ENCODE measurements at places on chromosomes 16 and 17.
A peak's percentile ranks its signal among the peaks of the same experiment; 100 is the strongest.

GRCh38 chr17:30858556-30859250 lies 26.9 kb downstream of the ATAD5 start:
- no peak for DNase-seq

- DNase-seq, result peak; percentile 86
Measured at GRCh38 chr17:55090079-55090492, 121.5 kb downstream of the STXBP4 start.

DNA sequence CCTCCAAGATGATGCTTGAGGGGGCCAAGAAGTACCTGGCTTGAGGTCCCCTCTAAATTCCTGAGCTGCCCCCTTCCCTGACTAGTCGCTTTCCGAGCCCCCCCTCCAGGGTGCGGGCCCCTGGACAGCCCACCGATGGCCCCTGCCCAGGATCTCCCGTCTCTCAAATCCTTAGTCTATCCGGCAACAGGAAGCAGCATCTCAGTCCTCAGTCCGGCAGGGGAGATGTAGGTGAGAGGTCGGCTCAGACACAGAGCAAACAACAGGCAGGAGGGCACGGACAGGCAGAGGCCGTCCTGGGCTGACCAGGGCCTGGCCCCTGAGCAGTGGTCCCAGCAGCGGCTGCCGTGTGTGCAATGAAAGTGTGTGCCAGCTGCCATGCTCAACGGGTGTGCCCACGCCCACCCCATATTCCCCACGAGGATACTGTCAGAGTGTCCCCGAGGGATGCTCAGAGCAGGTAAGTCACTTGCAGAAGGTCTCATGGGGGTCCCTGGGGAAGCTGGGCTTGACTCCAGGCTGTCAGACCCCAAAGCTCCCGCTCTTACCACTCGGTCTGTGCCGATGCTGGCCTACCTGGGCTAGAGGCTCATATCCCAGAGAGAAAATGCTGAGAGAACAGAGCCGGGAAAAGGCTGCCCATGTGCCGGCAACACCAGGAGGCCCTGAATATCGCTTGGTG lies 7.2 kb downstream of the SLC43A2 start:
- DNase-seq, result no peak

GRCh38 chr17:14304773-14305517 lies 4.1 kb downstream of the HS3ST3B1 start:
- DNase-seq, result no peak

DNA sequence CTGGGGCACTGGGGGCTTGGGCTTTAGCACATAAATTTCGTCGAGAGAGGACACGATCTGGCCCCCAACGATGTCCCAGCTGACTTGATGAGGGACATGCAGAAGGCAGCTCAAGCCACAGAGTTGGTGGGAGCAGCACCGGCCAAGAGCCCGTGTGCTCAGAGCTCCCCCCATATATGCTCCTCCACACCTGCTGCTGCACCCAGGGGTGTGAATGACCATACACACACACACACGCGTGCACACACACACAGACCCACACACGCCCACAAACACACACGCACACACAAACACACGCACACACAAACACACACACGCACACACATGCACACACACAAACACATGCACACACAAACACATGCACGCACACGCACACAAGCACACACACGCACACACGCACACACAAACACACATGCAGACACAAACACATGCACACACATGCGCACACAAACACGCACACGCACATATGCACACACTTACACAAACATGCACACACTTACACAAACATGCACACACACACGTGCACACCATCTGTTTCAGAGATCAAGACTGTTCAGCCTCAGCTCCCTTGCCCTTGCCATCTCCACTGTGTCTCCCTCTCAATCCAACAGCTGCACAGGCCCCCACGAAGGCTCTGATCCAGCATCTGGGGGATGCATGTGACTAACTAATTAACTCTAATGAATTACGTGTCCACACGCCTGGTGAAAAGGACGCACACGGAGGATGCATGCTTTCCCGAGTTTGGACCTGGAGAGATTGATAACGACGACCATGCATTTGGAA lies 85.6 kb upstream of the TNRC6C start:
- no peak for DNase-seq

- no peak for DNase-seq
Measured at GRCh38 chr16:85036236-85037049, 8.8 kb downstream of the KIAA0513 start.

DNA sequence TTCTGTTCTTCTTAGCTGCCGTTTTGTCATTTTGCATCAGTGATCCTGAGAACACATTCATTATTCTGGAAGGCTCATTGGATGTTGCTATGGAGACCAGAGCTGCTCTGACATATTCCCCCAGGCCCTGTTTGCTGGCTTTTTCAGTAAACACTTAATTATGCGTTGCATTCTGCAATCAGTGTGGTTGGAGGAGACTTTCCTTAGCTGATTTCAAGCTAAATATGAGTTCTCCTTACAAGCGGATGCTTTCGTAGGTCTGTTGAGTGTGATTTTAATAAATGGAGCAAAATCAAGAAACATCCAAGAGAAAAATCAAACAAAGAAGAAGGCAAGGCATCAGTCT lies 38.2 kb upstream of the NUDT7 start:
- DNase-seq, result no peak

GRCh38 chr16:19696961-19697360 lies 21.1 kb downstream of the KNOP1 start:
- DNase-seq, result no peak

DNA sequence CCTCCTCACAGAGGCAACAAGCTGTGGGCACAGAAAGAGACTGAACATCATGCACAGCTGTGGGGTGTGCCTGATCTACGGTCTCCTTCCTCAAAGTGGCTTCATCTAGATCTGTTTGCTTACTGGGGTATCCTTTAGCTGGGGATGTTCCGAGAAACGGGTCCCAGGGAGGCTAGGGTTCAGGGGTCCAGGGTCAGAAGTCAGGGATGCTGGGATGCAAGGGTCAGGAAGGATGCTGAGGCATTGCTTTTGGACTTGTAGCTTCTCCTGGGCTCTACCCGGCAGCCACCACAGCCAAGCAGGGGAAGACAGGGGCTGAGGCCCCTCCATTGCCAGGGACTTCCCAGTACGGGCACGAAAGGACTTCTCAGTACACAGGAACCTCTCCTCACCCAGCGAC lies 6.6 kb downstream of the CD300LG start:
- no peak for DNase-seq

GRCh38 chr16:4846503-4846900 lies 586 bp downstream of the GLYR1 start:
- peak; percentile 78 for DNase-seq

DNA sequence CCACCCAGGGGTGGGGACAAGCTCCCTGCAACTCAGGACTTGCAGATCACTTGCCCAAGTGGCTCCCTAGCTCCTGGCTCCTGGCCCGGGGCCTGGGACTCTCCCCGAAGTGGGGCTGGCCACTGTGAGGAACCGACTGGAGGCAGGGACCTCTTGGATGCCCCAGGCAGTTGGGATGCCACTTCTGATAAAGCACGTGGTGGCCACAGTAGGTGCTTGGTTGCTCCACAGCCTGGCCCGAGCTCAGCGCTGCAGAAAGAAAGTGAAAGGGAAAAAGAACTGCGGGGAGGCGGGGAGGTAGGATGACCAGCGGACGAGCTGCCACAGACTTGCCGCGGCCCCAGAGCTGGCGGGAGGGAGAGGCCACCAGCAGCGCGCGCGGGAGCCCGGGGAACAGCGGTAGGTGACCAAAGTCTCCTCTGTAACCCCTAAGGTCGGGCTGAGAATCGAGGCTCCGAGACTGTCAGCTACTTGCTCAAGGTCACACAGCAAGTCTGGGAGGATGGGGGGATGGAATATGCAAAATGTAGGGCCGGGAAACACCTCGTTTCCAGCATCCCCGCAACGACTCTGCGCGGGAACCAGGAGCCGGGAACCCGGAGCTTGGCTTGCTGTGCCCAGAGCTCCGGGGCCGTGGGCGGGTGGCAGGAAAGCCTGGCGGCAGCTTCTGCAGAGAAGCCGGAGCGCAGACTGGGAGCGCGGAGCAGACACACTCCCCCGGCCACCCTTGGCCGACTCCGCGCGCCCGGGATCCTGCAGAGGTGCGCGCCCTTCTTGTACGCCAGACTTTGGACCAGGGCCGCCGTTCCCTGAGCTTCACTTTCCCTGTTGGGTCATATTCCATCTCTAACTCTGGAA lies 1.9 kb downstream of the CIITA start:
- DNase-seq, result peak; percentile 73

- no peak for DNase-seq
Measured at GRCh38 chr17:60372790-60373483, 19.0 kb downstream of the USP32 start.

DNA sequence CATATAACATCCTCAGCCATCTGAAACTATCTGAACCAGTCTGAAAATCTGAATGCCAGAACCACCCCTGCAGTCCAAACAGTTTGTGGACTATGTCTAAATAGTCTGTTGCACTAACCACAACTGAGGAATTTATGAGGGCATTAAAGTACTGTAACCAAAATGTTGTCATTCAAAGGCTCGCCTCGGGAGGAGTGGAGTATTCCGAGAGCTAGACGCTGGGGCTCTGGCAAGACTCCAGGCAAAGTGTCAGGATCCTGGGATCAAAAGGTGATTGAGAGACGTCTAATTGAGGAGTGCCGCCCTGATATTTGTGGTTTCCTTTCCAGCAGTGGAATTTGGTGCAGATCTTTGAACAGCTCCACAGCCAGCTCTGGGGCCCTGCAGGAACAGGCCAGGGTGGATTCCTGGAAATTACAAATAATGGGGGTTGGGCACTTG lies 142.9 kb upstream of the MYOCD start:
- DNase-seq, result no peak

- no peak for DNase-seq
Measured at GRCh38 chr16:27474041-27474440, 72.1 kb downstream of the IL21R start.

DNA sequence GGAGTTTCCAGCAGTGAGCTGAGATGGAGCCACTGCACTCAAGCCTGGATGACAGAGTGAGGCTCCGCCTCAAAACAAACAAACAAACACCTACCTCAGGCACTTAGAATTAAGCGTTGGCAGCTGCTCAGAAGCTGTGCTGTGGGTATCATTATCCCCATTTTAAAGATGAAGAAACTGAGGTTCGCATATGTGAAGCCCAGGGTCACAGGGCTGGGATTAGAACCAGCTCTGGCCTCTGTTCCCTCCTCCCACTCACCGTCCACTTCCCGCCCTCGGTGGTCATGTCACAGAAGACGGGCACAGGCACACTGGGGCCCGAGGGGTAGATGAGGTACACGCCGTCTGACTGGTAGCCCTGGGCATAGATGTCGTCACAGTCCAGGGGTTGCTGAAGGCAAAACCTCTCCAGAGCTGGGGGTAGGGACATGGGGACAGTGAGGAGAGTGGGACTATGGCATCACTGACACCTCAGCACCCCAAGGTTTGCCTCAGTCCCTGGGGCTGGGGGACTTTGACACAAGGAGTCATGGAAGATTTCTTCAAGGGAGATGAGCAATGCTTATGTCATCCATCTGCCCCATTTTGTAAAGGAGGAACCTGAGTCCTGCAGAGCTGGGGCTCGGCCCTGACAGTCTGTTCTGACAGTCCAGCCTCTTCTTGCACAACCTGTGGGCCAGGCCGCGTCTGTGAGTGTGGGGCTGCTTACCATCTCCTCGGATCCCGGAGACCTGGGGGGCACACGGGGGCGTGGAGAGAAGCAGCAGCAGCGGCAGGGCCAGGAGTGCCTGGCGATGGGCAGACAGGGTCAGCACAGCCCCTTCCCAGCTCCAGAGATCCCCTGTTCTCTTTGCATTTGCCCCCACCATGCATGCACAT lies 700 bp downstream of the MFAP4 start:
- DNase-seq, result peak; percentile 72

- no peak for DNase-seq
Measured at GRCh38 chr16:86661706-86662105, 83.4 kb downstream of the FOXL1 start.

- no peak for DNase-seq
Measured at GRCh38 chr17:79043931-79044320, 20.0 kb downstream of the C1QTNF1 start.

- DNase-seq, result no peak
Measured at GRCh38 chr17:6145946-6146345, 75.8 kb downstream of the WSCD1 start.

GRCh38 chr17:44918006-44918405 lies 2.7 kb upstream of the GFAP start:
- DNase-seq, result no peak

DNA sequence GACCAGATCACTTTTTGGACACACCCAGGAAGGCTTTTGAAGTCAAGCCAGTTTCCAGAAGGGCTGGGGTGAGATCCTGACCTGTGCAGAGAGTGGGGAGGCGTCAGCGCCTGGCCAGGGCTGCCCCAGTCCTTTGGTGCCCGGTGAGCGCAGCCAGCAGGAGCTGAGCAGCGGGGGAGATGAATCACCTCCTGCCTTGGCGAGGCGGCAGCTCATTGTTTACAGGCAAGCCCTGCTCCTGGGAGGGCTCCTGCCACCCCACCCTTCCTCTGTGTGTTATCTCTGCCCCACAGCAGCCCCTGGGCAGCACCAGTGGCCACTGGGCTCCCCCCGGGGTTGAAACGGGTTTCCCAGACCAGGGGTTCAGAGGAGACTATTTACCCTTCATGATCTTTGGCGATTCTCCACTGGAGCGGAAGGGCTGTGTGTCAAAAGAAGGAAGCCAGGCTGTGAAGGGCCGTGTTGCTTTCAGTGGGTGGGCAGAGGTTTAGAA lies 14.1 kb upstream of the ITGB4 start:
- DNase-seq, result peak; percentile 96

- no peak for DNase-seq
Measured at GRCh38 chr16:83136924-83137323, 510.2 kb downstream of the CDH13 start.

GRCh38 chr17:80758481-80759376 lies 214.1 kb downstream of the RPTOR start:
- DNase-seq, result no peak

DNA sequence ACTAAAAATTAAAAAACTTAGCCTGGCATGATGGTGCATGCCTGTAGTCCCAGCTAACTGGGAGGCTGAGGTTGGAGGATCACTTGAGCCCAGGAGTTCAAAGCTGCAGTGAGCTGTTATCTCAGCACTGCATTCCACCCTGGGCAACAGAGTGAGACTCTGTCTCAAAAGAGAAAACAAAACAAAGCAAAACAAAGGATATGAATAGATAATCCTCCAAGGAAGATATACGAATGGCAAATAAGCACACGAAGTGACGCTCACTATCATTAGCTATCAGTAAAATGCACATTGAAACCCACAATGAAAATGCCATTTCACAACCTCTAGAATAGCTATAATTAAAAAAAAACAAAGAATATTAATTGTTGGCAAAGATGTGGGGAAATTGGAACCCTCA lies 386.2 kb upstream of the CCL2 start:
- DNase-seq, result peak; percentile 52

DNA sequence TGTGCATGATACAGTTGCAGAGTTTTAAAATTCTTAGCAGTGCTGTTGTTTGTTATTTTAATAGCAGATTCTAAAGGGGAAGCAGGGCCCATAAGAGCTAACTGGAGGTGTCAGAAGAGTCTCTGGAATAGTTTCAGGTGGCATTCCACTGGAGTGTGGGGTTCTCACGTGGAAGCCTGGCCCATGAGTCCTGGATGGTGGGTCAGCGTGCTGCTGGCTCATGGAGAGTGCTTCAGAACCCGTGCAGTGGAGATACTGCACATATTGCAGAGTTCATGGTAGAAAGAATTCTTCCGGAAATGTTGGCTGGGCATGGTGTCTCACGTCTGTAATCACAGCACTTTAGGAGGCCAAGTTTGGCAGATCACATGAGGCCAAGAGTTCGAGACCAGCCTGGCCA lies 43.9 kb downstream of the B9D1 start:
- DNase-seq, result no peak

Measured in hematopoietic multipotent progenitor cell treated with erythropoietin and hydrocortisone succinate and interleukin-3 and kit ligand, for 4 days (in vitro differentiated cells).